Fibroblast of villous mesenchyme (primary cell): ENCODE measurements at places on chromosomes 1 and 21.

GRCh38 chr21:25381936-25382452 is 225.3 kb downstream of the MRPL39 start:
- no peak for DNase-seq

DNA sequence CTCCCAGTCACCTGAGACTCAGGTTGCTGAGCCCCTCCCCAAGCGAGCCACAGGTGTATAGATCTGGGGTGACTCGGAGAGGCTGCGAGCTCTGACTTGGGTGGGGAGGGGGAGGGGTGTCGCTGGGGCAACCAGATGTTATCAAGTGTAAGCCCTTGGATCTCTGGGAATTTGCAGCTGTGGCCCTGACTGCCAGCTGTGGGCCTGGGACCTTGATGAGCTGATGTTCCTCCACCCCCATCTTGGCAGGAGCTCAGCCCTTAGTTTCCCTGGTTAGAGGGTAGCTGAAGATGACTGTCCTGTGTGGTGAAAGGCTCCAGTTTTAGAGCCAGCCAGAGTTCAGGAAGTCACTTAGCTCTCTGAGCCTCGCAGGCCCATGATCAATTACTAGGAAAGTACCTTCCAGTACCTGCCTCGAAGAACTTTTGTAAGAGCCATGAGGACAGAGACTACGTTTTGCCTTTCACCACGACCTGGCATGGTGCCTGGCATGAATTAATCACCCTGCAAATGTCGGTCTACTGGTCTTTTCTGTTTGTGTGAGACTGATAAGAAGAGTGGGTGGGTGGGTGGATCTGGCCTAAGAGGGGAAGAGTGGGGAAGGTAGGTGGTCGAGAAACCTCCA is 55.8 kb downstream of the YARS1 start:
- DNase-seq = peak; percentile 74

DNA sequence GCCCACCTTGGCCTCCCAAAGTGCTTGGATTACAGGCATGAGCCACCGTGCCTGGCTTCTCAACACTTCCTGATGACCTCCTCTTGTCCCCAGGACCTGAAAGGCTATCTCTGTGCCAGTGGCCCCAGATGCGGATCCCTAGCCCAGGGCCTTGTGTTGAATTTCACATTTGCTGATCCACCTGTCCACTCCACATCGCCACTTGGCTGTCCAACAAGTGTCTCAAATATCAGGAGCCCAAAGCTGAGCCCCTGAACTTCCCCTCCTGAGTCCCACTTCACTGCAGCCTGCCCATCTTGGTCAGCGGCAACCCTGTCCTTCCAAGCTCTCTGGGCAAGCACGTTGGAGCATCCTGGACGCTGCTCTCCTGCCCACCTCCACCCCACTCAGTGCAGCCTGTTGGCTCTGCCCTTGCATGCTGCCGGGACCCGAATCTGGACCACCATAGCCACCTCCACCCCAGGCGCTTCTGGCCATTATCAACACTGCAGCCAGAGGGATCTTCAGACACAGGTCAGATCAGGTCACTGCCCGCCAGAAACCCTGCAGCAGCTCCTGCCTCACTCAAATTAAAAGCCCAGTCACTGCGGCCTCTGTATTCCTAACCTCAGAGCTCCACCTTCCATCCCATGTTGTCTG is 352.5 kb upstream of the VAMP3 start:
- DNase-seq = no peak

DNA sequence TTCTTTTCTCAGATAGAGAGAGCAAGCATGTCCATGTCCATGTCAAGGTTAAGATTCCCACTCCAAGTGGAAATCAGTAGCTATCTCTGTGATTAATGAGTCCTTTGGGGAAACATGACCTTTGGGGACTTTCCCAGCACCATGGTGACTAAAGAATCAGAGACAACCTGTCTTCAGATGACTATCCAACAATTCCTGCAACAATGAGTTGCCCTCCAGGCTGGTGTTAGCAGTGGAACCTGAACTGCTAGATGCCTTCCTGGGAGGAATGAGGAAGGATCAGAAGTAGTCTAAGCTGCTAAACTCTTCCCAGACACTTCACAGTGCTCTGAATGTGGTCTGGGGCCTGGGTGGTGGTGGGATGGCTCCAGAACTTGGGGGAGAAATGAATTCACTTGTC is 6.5 kb downstream of the S100A9 start:
- DNase-seq = no peak

DNA sequence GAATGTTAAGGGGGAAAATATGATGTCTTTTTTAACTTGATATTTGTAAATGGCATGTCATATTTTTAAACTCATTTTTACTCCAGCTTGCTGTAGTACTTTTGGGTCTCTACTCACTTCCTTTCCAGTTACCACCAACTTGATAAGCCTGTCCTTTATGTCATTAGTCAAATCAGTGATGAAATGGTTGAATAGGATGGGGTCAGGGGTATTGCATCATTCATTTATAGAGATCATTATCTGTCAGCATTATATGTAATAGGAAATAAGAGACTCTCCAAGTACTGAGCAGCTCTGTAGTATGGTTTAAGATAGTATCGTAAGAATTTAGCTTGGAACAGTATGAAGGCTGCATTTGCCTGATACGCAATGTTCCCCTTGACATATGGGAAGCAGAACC is 227.3 kb downstream of the BRINP3 start:
- no peak for DNase-seq

GRCh38 chr1:30908316-30908695 is 252 bp downstream of the SDC3 start:
- no peak for DNase-seq

DNA sequence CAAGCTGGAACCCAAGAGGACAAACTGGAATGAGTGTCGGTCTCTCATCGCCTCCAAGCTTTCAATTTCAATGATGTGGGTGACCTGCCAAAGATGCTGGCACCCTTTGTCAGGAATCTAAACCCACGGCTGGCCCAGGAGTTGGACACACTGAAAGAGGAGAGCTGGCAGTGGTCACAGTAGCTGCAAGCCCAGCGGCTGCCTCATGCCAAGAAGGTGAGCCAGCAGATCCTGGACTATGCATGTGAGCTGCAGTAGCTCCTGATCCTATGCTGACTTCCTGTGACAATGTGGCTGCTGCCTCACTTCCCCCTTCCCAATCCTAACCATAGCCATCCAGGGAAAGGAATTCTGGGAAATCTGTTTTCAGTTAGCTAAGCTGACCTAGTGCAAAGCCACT is 117.0 kb upstream of the VAV3 start:
- DNase-seq = no peak

GRCh38 chr21:46124926-46125845 is 27.3 kb downstream of the COL6A2 start:
- DNase-seq = no peak

DNA sequence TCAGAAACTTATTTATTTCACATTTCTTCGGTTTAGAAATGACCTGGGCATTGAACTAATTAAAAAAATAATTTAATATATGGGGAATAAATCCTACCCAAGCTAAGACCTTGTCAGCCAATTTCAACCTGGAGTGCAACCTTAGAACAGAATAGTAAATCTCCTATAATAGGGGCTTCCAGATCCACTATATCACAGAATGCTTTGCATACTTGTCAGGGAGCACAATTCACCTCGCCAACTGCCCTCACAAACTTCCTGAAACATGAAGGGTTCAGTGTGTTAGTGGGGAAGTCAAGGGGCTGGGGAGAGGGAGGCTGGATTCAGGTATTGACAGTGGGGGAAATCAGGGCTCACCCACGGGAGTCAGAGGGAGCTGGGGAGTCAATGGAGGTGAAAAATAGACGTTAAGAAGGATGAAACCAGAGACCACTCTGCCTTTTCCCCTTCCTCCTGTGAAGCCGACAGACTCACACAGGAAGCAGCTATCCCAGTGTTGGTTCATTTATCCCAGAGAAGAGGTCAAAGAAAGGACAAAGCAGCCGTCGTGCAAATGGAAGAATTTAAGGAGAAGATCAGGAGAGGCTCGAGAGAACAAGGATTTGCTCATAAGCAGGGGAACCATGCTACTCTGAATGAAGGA is 453.3 kb downstream of the NUF2 start:
- no peak for DNase-seq

- peak; percentile 61 for DNase-seq
Observed at GRCh38 chr1:186155594-186155993, 219.5 kb downstream of the TPR start.

GRCh38 chr1:109716570-109717090 is 4.6 kb downstream of the GSTM5 start:
- DNase-seq = no peak

- DNase-seq = no peak
Observed at GRCh38 chr1:89643577-89643976, 10.7 kb downstream of the LRRC8C start.

DNA sequence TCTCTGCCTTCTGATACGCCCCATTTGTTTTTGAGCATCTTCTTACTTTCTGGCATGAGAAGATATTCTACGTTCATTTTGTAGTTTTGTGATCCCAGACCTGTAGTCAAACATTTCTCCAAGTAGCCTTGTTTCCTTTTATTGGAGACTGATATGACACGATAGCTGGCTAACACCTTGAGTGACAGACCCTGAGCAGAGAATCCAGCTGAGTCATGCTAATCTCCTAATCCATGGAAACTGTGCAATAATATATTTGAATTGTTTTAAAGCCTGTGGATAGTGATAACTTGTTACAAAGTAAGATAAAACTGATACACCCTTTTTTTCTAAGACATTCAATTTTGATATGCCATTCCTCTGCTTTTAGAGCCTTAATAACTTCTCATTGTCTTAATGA is 1.2 kb upstream of the IFI44L start:
- no peak for DNase-seq

DNA sequence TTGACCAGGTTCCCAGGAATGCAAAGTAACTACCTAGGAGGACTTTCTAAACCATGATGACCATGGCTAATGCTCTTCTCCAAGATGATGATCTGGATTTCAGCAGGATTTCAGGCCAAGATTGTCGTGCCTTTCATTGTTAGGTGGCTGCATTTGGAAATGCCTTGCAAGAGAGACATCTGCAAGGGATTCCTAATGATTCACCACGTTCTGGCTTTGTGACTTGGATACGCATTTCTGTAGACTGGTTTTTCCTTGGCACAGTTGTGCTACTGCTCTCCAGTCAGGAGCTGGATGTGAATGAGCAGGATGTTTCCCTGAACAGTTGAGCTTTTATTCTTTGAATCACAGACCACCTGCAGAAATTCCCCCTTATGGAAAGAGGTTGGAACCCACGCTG is 212.4 kb downstream of the BACH1 start:
- no peak for DNase-seq

GRCh38 chr1:160924791-160925651 is 29.6 kb downstream of the ITLN2 start:
- no peak for DNase-seq

- peak; percentile 96 for DNase-seq
Observed at GRCh38 chr21:45439161-45439872, 34.4 kb downstream of the COL18A1 start.

- DNase-seq = no peak
Observed at GRCh38 chr1:844472-845026, 79.2 kb upstream of the SAMD11 start.

DNA sequence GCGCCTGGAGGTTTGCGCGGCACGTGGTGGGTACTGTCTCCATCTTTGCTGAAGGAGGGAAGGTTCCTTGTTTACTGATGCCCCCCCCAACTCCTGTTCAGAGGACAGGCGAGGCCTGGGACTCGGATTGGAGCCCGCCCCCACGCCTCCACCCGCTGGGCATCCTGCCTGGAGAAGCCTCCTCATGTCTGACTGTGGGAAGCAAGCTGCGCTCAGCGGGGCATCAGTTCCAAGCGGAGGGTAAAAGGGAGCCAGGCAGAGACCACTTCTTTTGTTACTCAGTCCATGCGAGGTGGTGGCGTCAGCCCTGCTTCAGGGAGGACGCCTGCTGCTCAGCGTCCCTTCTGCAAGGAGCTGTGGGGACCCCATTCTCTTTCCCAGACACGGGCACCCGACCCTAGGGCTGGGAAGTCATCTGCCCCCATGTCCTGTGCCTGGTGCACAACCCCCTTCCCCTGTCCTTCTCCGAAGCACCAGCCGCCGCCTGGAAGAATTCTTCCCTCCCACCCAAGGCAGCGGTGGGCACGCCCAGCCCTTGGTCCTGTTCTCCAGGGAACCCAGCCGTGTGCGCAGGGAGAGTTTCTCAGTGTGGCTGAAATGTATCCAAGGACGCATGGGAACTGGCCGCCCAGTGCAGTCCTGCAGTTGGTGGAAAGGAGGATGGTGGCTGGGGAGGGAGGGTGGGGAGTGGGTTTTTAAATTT is 414.0 kb downstream of the CAMTA1 start:
- no peak for DNase-seq

GRCh38 chr1:79204779-79205479 is 198.4 kb upstream of the ADGRL4 start:
- peak; percentile 15 for DNase-seq

DNA sequence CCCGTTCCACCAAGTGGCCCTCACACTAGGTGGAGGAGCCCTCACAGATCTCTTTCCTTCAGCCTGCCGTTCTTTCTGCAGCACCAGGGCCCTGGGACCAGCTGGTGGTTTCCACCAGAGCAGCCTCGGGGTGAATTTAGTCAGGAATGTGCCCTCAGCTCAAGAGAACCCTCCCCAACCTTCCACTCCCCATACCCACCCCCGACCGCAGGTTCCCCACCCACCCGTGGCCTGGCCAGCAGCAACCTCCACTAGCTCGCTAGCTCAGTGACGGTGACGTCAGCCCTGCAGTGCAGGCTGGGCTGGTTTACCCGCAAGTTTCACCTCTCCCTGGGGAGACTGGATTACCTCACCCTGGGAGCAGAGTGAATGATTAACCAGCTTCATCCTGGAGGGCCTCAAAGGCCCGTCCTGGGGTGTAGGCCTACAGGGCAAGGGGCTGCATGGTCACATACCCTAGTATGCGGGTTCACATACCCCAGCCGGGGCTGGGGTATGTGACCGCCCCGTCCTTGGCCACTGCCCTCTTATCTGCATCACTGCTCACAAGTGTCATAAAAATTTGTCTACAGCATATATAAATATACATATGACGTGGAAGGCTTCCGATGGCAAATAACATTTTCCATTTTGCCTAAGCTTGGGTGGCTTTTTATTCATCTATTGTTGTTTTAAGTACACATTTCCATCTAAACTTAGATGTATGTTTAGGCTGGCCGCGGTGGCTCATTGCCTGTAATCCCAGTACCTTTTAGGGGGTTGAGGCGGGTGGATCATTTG is 24.5 kb downstream of the ELF3 start:
- DNase-seq = peak; percentile 98

DNA sequence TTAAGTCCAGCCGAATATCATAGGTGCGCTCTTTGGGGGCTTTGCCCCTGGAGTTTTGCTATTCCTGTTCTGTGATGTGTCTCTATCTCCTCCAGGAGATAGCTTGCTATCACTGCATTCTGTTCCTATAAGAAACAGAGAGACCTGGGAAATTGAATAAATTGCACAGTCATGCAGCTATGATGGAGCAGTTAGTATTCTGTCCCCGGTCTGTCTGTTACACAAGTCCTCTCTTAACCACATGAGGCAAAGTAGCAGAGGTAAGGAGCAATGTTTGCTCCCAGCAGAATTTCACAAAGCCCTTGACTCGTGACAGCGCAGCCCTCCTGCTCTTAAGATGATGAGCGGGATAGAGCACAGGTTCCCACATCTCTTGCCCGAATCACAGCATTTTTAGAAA is 63.9 kb upstream of the GRHL3 start:
- no peak for DNase-seq
